Ammon's horn (tissue), 1 donor: ENCODE measurements at places on chromosomes 1 and 21.

DNA sequence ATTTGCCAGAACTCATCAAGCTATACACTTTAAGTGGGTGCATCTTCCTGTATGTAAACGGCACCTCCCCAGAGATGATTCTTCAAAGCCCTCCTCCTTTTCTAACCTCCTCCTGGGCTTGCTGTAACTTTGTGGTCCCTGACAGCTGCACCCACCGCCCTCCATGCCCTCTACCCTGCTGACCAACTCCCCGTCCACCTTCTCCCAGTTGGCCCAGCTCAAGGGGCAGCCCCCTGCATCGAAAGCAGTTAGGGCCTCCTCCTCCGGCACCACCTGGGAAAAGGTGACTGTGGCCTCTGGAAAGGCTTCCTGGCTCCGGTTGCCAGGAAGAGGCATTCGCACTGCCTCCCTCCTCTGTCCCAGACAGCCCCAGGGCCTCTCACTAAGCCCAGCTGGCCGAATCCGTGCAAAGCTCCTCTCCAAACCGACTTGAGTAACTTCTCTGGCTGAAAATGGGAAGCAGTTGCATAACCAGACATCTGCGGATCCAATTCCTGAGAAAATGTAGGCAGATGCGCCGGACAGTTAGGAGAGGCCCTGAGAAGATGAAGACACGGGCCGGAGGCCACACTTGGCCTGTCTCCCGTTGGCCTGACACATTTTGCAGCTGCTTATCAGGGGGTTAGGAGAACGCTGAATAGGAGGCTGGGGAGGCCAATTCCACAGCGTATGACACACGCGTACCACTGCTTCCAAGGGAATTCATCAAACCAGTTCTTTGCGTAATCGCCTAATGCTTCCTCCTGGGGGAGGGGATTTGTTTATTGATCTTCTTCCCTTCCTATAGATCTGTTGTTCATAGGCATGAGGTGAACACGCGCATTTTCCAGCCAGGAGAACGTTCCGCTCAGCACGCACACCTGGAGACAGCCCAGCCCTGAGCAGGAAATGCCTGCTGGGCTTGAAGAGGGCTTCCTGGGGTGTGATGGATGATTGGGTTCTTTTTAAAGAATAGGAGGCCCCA, 48.7 kb upstream of the COL6A2 start:
- peak; percentile 33 for DNase-seq

DNA sequence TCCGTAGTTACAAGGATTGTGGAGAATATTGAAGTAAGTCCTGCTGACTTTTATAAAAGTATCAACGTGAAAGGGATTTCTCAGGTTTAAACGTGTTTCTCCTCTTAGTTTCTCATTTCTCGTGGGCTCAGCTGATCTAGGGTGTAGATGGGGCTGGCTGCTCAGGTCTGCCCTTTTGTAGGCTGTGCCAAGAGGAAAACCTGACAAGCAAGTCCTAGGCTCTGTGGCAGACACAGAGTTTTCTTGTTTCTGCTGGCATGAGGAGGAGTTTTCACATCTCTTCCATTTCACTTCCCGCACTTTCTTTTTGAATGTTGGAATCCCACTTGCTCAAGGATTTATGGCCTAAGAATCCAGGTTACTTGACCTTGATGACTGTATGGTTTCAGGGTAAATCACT, 14.8 kb downstream of the VPS13D start:
- DNase-seq = no peak

DNA sequence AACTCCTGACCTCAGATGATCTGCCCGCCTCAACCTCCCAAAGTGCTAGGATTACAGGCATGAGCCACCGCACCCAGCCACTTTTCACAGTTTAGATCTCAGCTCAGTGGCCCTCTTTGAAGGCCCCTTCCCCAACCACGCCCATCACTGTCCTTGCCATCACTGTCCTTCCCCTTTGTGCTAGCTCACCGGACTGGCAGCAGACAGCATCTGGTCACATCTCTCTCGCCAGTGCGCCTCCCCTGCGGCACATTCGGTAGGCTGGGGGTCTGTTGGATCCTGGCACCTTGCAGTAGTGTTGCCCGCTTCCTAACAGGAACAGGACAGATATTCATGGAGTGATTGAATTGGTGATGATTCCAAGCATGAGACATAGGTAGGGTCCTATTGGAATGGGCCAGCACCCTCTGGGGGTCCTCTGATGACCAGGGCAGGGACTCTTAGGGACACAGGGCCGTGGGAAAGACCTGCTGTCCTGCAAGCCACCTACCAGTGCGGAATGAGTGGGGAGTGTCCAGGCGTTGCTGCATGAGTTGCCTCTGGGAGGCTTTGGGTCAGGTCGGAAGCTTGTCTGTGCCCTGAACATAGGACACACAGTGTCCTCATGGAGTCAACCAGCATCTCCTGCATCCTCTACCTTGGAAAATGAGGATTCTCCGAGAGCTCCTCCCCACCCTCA, 178.8 kb upstream of the VAMP3 start:
- DNase-seq = no peak

GRCh38 chr21:29074007-29074376, 544 bp upstream of the CCT8 start:
- DNase-seq = no peak

- no peak for DNase-seq
Observed at GRCh38 chr1:230262867-230263567, 163.1 kb downstream of the PGBD5 start.

DNA sequence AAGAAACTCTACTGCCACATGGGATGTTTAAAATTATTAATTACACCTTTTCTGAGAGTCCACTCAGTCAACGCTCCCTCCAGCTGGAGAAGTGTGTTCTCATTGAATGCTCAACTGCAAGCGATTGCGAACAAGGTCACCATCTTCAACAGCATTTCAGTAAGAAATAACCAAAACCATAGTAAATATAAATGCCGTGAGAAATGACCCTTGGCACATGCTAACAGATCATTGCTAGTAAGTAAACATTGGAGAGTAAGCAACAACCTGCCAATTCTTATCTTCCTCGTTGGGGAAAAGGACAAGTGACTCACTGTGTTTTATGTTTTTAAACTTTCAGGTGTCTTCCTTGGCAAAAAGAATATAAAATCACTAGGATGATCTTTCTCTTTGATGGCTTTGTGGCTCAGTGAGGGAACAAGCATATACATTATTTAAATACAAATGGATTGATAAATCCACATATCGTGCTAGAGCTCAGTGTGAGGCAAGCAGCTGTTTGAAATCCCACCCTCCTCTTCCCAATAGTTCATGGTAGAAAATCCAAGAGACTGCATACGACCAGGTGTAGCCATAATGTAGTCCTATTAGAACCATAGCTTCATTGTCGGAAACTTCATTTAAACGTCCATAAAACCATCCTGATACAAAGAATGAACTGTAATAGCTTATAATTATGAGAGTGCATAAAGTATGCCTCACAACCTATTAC, 214.6 kb downstream of the GRIK1 start:
- DNase-seq = no peak

DNA sequence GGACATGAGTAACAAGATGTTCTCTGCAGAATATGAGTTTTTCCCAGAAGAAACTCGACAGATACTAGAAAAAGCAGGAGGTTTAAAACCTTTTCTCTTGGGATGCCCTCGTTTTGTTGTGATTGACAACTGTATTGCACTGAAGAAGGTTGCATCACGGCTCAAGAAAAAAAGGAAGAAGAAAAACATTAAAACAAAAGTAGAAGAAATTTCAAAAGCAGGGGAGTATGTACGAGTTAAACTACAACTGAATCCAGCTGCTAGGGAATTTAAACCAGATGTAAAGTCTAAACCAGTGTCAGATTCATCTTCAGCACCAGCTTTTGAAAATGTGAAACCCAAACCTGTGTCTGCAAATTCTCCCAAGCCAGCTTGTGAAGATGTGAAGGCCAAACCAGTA, 92.5 kb downstream of the TTC3 start:
- DNase-seq = no peak

GRCh38 chr1:196777603-196778002, 3.0 kb downstream of the CFHR3 start:
- DNase-seq = no peak

GRCh38 chr1:234239515-234239914, 133.7 kb upstream of the COA6 start:
- DNase-seq = no peak

GRCh38 chr1:243488459-243489157, 232.8 kb downstream of the SDCCAG8 start:
- DNase-seq = no peak

GRCh38 chr1:220789532-220790147, 2.9 kb downstream of the MTARC1 start:
- no peak for DNase-seq

GRCh38 chr1:178849918-178850317, 21.0 kb downstream of the ANGPTL1 start:
- no peak for DNase-seq

- DNase-seq = peak; percentile 52
Observed at GRCh38 chr1:43282220-43283195, 2.9 kb downstream of the C1orf210 start.

- DNase-seq = no peak
Observed at GRCh38 chr1:171500803-171501202, 15.5 kb downstream of the PRRC2C start.

DNA sequence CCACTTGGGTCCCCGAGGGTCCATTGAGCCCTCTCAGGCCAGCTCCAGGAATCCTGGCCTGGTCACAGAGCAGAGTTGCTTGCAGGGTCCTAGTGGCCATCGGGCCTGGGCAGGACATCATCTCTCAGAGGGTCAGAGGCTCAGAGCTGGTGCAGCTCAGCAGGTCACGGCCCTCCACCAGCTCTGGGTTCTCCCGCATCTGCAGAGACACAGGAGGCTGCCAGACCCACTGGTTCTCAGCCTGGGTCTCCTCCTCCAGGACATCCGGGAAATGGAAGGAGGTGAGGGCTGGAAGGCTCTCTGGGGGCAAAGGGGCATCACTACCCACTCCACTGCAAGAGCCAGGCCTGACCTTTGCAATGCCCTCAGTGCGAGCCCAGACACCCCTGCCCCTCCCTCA, 6.5 kb downstream of the TMEM54 start:
- DNase-seq = no peak
